ENCODE measurements at places on chromosomes 4 and X.

DNA sequence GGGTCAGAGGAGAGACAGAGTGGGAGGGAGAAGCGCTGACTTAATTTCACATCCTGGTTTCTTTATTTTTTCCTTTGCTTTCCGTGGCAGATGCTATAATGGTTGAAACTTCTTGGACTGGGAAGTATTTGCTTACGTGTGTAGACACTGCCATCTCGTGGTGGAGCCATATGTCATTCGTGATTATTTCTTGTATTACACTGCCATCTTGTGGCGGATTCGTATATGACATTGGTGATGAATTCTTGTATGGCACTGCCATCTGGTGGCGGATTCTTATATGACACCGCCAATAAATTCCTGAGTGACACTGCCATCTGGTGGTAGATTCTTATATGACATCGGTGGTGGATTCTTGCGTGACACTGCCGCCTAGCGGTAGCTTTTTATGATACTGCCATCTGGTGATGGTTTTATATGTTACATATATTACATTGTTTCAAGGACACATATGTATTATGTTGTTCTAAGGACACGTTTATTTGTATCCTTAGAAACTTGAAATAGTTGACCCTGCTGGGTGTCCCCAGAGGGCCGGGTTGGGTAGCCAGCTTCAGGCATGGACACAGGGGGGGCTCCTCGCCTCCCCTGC is 37.3 kb upstream of the CLCN4 start:
- peak; percentile 84 for DNase-seq

DNA sequence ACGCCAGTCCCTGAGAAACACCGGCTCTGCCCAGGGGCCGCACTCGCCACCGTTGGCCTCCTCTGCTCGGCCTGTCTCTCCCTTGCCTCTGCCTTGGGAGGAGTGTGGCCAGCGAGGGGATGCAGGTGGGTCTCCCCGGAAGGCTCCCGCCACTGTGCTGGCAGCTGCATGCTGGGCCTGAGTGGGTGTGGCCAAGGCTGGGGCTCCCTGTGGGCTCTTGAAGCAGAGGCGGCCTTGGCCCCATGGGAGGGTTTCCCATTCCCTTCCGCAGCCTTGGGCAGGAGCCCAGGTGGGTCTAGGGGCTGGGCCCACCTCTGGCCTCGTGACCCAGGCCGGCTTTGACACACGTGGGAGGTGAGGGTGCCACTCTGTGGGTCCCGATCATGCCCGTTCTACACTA is 19.1 kb downstream of the FGFRL1 start:
- peak; percentile 28 for DNase-seq

- DNase-seq, result no peak
Measured at GRCh38 chrX:153779891-153780677, 757 bp upstream of the SRPK3 start.

GRCh38 chr4:119238068-119238722 is 25.7 kb downstream of the USP53 start:
- DNase-seq, result no peak

DNA sequence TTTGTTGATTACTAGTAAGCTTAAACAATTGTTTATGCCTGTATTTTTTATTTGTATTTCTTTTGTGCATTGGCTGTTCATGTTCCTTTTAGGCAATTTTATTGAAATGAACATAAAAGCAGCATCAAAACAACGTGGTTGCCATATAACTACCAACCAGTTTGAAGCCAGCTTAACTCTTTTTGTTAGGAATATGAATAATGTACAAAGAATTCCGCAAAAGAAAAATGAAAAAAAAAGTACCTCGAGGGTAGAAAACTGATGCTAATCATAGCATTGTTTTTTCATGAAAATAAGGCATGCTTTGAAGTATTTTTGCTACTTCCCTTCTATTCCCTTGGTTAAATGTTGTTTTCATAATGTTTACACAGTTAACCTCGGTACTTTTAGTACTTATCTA is 1024.0 kb upstream of the SLIT2 start:
- no peak for DNase-seq

DNA sequence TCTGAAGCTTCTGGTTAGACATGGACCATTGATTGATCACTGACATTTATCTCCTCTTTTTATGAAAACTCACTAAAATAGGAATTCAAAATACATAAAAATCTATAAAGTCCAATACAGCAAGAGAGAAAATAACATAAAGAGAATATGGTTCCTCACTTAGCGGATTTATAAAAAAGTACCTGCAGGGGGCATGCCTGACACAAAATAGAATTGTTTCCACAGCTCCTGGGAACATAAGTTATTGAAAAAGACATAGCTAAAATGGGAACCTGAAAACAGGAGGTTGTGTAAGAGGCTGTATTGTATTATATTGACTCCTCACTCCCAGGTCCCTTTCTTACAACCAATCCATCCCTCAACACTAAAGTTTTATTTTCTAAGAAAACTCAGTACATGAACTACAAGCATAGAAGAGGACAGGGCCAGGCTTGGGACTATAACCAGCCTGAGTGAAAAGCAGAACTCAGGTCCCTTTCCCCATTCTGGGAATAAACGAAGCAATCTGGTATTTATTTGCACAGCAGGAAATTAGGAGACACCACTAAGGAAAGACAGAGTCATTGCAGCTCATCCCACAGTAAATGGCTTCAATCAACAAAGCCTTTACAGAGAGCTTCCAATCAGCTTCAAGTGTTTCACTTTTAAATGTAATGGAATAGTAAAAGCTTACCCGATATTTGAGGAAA is 121.1 kb upstream of the NDST4 start:
- DNase-seq, result peak; percentile 22

- DNase-seq, result peak; percentile 29
Measured at GRCh38 chr4:1030031-1030430, 18.6 kb downstream of the FGFRL1 start.

DNA sequence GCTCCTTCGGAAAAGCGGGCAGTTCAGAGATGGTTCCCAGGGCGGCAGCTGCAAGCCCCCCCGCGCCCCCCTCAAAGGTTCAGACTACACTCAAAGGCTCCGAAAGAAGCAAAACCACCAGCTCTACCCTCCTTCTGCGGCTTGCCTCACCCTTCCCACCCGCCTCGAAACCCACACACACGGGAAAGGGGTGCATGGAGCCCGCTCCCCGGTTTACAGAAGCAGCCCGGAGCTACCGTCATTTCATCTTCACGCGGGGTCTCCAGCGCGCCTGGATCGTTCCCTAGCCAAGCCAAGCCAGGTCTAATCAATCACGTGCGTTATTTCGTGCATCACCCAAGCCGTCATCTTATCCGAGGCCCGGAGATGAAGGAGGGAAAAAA is 1.2 kb downstream of the NLGN4X start:
- peak; percentile 38 for DNase-seq

- DNase-seq, result peak; percentile 18
Measured at GRCh38 chrX:39576041-39576872, 521.5 kb downstream of the BCOR start.

GRCh38 chrX:7941390-7942042 is 14.3 kb upstream of the PNPLA4 start:
- DNase-seq, result peak; percentile 50

GRCh38 chr4:25457053-25457715 is 80.1 kb downstream of the ANAPC4 start:
- no peak for DNase-seq

DNA sequence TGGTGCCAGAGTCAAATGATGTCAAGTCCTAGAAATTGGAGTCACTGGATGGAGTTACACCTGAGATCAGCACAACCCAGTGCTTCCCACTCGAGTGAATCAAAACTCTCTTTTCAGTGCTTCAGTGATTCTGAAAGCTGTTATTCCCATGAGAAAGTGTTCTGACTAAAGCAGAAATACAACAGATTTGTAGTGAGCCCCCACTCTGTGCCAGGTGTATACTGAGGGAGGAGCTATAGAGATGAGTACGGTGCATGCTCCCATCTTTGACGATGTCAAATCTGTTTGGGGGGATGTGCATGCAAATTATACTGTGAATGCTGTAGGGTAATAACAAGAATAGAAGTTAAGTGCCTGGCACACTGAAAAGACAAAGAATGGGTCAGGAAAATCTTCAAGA is 330.2 kb downstream of the HS3ST1 start:
- no peak for DNase-seq

DNA sequence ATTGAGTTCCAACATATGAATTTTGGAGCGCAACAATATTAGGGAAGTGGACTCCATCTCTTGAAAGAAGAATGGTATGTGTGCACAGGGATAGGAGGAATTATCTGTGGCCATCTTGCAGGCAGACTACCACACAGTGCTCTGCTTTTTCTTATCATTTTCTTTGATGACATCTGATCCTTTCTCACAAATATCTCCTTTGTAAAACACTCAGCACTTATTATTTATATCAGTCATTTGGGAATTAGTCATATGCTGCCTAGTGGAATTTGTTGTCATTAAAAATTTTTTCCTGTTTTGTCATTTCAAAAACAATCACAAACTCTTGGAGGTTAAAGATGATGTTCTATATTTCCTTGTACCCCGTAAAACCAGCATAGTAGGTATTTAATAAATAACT is 444.3 kb upstream of the ATOH1 start:
- DNase-seq, result no peak

DNA sequence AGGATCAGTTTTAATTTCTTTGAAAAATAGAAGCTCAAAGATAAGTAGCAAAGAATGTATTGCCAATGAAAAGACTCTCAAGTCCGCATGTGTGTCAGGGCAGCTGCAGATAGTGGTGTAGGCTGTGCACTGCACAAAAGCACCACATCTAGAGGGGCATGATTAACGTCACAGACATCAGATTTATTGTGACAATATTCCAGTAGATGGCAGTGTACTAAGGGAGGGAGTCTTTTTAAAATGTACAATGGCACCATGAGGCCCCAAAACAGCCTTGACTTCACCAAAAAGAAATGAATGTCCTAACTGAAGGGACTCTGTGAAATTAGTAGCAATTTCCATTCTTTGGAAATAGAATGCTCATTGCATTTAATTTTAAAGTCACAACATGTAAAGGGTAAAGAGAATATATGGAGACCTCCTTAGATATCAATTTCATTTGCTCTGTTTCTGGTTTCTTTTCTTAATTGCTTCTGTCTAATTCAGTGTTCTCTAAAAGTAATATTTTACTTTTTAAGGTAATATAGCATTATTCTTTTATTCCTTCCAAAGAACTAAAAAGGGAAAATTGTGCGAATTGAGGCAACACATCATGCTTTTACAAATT is 98.4 kb downstream of the ZNF827 start:
- peak; percentile 61 for DNase-seq

- DNase-seq, result no peak
Measured at GRCh38 chr4:75892508-75892907, 9.7 kb downstream of the PPEF2 start.

DNA sequence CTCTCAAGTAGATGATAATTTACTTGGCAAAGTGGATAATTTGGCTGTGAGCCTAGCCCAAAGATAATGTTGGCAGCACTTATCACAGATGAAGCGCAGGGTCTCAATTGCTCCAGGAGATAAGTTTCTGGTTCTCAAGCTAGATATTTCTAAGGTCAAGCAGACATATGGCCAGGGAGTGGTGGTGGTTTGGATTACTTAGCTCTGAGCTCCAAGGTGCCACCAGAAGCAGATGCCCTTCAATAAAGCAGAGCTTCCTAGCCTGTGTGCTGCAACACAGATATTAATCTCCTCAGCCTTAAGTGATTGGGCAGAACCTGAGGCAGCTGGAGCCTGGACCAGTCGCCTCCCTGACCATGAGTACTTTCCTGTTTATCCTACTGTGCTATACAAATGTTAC is 79.2 kb upstream of the NALF2 start:
- no peak for DNase-seq

GRCh38 chr4:96103086-96103485 is 263.2 kb downstream of the PDHA2 start:
- DNase-seq, result peak; percentile 81

DNA sequence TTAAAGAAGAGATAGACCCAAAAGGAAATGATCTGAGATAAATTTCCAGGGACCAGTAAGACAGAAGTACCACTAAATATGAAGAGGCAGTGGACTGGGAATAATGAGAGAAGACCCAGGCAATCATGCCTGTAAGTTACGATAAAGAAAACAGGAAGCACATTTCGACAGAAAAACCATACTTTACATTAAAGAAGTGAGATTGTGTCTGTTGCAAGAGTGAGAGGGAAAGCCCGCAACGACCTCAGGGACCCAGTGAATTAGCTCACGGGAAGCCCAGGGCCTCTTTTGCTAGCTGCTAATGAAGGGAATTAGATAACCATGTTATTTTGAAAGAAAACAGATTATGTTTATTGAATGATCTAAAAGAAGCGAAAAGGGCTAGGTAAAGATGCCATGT is 28.9 kb upstream of the ACSL1 start:
- no peak for DNase-seq
